Jurkat, Clone E6-1 (cell line): ENCODE measurements at places on chromosomes 6 and 20.

GRCh38 chr6:16158943-16159557, 30.2 kb downstream of the MYLIP start:
- no peak for DNase-seq

GRCh38 chr6:15148356-15148946, 97.4 kb upstream of the JARID2 start:
- DNase-seq, result no peak

DNA sequence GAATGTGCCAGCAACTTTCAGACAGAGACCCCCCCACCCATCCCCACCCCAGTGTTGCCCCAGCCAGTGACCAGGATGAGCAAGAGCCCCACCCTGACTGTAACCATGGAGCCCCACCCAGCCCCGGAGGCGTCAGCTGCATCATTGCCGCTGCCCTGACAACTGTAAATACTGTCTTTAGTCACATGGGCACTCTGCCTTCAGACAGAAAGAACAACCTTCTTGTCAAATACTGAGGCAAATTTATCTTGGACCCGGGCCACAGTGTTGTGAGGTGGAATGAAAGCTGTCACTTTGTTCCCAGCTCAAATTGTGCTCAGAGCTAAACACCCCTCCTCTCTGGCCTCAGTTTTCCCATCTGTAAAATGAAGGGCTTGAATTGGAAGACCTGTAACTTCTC, 23.7 kb downstream of the MOCS3 start:
- no peak for DNase-seq

DNA sequence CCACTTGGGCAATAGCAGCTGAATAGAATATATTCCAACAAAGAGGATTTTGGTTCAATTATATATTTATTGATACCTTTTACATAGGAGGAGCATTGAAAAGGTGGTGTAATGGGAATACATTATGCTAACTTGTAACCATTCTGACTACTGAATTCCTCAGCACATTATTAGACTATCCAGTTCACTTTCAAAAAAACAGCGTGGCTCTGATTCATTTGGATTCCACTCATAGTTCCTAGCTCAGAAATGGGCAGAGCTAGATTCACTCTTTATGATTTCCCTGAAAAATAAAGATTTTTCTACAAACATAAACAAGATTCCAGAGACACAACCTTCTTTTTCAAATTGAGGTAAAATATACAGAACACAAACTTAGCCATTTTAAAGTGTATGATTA, 9.2 kb upstream of the TRERF1 start:
- DNase-seq, result no peak

- no peak for DNase-seq
Measured at GRCh38 chr6:68186870-68187269, 448.2 kb upstream of the ADGRB3 start.

DNA sequence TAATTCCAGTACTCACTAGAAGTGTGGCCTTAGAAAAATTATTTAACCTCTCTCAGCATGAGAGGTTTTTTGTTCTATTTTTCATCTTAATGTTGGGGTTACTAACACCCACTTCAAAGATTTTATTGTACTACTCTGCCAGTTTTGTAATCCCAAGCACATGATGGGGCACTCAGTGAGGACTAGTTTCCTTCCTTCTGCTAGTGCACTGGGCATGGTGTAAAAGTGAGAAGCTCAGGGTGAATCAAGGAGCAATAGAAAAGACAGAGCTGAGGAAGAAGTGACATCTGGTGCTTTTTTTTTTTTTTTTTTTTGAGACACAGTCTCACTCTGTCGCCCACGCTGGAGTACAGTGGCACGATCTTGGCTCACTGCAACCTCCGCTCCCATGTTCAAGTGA, 439.4 kb upstream of the ARID1B start:
- no peak for DNase-seq

DNA sequence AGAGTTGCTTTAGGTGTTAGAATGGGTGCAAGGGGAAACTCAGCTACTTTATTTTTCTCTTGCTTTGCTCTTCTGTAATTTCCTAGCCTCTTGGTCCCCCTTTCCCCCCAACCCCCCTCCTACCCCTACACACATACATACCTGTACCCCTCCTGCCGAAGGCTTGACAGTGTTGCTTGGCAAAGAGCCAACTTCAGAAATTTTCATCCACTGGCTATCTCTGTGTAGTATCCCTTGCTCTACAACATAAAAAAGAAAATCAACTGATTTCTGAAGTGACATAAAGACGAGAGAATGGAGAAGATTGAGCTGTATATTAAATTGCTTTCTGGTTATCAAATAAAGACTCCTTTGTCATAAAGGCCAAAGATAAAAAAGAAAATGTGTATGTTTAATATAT, 498.1 kb upstream of the SOX4 start:
- no peak for DNase-seq

GRCh38 chr6:108721286-108721685, 126.9 kb upstream of the ARMC2 start:
- no peak for DNase-seq

GRCh38 chr6:138157986-138158638, 3.6 kb upstream of the ARFGEF3 start:
- DNase-seq, result no peak

- no peak for DNase-seq
Measured at GRCh38 chr20:24535941-24536730, 66.7 kb downstream of the SYNDIG1 start.

DNA sequence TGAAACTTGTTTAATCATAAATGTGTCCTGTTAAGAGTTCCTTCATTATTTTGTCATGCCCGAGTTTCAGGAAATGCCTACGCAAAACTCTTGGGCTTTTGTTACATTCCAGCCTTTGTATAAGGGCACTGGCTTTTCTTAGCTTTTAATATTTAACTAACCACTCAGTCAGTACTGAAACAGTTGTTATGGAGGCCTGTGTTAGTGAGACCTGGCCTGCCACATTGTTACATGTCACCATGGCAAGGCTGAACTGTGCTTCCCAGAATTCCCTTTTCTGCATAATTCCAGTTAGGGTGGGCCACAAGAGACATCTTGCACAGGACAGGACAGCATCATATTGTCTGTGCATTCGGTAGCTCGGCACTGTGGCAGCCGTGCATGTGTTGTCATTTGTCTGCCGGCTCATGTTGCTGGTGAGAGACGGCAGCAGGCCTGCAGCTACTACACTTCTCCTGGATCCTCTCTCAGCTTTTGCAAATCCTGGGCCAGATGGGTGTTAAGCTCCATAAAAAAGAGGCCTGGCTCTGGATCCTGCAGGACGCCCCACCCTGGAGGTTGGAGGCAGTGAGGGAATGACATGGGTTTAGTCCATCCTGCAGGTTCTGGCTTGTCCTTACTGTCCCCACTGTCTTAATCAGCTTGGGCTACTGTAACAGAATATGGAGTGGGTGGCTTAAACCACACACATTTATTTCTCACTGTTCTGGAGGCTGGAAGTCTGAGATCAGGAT, 128.8 kb upstream of the DTNBP1 start:
- no peak for DNase-seq

DNA sequence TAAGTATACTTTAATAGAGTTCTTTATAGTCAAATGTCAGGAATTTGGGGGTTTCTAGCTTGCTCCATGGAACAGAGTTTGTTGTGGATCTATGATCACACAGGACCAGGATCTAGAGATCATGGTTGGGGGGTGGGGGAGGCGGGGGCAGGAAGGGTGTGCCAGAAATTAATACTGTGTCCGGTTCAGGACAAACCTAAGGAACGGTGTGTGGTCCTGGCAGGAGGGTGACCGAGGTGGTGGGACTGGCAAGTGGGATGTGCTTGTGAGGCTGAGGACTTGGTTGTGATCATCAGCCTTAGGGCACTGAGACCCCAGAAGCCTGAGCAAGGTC, 27.9 kb downstream of the GSTA3 start:
- DNase-seq, result no peak

- peak; percentile 44 for DNase-seq
Measured at GRCh38 chr6:292506-293192, 362 bp downstream of the DUSP22 start.

- no peak for DNase-seq
Measured at GRCh38 chr6:160273750-160274149, 15.1 kb upstream of the SLC22A2 start.

GRCh38 chr6:9100869-9101580, 665.7 kb upstream of the SLC35B3 start:
- DNase-seq, result no peak

GRCh38 chr20:22684763-22685443, 100.5 kb upstream of the FOXA2 start:
- DNase-seq, result no peak

DNA sequence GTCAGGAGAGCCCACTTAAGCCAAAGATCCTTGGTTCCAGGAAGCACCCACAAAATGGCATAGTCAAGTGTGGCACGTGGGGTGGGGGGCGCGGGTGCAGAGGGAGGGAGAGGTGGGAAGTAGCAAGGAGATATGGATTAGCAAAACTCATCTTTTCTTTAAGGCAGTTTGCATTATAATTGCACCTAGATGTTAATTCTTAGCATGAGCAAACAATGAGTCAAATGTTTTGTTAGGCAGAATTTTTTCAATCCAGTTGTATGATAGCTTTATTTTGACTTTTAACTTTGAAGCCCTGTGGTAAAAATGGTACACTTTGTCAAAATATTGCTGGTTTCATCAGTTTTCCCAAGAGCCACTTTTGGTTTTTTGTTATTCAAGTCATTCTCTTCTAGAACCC, 15.0 kb downstream of the SCAND1 start:
- DNase-seq, result no peak

DNA sequence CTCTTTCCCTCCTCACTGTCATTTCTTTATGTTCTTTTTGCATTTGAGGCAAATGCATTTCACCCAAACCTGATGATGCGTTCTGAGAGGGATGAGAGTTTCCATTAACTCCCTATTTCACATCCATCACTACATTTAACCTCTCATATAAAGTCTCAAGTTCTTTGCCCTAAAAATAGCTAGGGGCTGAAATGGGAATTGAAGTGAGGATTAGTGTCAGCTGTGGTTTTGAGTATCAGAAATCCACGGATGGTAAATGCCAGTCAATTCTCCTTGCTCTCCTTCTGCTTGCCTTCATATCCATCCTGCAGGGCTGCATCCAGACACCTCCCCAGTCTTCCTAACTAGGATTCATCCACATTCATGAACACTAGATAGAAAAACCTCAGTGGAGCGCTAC, 10.0 kb upstream of the DTNBP1 start:
- DNase-seq, result no peak

DNA sequence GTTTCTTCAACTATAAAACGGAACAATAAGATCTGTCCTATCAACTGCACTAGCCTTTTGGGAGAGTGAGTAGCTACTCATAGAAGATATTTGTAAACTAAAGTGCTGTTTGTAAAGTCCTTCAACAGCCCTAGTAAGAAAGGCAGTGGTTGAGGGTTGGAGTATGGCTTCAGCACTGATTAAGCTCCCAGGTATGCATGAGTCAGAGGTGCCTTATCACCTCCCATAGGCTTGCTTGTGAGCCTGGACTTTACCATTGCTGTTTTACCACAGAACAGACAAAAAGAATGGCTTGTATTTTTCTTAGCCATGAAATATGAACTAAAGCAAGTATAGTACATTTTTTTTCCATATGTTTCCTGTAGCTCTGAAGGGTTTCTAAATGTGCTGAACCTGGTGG, 44.1 kb downstream of the SAMD3 start:
- DNase-seq, result no peak

GRCh38 chr6:161480421-161481155, 206.7 kb upstream of the AGPAT4 start:
- DNase-seq, result no peak

DNA sequence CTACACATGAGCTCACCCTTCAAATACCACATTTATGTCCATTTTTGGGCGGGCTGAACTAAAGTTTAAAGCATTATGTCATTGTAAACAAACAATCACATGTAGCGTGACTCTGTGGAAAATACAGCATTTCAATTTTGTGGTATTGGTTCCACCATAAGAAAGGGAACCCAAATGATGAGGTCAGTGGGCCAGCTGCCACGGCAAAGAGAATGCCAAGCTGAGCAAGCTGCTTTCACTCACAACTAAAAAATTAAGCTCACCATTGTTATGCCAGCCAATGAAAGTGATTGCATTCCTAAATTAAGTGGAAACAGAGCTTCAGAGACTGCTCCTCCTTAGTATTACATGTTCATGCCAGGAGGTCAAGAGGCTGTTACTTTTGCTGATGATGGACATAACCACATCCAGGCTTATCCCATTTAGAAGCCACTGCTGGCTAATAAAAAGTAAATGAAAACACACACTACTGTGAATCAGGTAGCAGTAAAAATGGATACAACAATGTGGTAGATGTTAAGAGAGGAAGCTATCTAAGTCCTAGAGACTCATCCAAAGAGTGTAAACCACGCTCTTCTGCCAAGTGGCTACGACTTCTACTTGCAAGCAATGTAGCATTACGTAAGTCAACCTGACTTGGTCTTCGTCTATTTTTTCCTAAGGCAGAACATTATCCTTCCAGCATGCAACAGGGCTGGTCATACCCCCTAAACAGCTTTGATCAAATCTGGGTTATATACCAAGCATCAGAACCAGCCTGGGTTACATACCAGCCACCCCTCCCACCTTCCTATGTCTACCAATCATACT, 164.8 kb downstream of the BACH2 start:
- DNase-seq, result no peak

DNA sequence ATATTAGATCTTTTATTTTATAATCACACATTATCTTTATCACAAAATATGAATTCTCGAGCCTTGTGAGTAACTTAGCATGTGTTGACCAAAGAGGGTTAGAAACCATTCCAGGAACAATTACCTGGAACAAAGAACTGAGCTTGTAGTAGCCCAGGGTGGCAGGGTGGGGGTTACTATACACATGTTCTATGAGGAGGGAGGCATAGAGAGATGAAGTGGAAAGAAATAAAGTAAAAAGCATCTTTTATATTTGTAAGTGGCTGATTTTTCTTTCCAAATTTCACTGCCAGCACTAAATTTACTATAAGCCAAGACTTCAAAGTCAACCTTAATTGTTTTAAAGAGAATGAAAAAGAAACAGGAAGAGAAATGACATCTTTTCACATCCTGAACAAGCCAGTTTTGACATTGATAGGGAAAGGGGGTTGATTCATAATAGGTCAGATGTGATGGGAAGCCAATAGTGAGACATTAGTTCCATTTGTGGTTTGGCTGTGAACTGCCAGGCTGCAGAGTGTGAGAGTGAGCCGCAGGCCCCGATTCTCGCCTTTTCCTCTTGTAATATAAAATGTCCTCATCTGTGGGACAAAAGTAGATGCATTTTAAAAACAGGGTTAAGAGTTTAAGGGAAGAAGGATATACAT, 52.7 kb upstream of the MYB start:
- peak; percentile 86 for DNase-seq

GRCh38 chr6:24543683-24544082, 48.9 kb downstream of the ALDH5A1 start:
- DNase-seq, result no peak

GRCh38 chr6:45074439-45074838, 253.7 kb upstream of the RUNX2 start:
- DNase-seq, result no peak

DNA sequence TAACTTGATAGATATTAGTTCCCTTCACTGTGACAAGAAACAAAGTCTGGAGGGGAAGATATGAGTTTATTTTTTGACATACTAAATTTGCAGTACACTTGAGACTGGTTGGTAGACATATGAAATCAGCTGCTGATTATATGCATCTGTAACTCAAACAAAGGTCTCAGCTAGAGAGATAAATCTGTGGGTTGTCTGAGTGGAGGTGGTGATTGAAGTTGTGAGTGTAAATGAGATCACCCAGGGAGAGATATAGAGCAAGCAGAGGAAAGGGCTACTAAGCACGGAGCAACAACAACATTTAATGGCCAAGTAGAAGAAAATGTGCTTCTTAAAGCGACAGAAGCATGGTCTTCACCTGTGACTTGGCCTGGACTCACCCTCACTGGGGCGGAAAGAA, 173.2 kb upstream of the EYA4 start:
- DNase-seq, result no peak
